ENCODE measurements at places on chromosomes 5 and 9.

DNA sequence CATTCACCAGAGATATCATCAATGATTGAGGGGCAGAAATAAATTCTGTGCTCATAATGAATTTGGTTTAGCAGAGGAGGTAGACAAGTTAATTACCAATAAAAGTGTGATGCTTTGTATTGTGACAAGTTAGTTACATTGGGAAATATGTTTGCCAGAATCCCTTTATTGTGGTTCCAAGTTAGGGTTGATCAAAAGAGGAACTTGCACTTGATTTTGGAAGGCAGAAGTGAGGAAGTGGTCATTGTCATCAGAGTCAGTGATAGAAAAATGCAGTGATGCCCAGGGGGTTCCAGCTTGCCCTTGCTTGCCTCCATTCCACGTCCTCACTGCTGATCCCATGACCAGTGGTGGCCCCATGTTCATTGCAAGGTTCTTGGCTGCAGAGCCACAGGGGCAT is 69.7 kb downstream of the SVEP1 start:
- no peak for DNase-seq

DNA sequence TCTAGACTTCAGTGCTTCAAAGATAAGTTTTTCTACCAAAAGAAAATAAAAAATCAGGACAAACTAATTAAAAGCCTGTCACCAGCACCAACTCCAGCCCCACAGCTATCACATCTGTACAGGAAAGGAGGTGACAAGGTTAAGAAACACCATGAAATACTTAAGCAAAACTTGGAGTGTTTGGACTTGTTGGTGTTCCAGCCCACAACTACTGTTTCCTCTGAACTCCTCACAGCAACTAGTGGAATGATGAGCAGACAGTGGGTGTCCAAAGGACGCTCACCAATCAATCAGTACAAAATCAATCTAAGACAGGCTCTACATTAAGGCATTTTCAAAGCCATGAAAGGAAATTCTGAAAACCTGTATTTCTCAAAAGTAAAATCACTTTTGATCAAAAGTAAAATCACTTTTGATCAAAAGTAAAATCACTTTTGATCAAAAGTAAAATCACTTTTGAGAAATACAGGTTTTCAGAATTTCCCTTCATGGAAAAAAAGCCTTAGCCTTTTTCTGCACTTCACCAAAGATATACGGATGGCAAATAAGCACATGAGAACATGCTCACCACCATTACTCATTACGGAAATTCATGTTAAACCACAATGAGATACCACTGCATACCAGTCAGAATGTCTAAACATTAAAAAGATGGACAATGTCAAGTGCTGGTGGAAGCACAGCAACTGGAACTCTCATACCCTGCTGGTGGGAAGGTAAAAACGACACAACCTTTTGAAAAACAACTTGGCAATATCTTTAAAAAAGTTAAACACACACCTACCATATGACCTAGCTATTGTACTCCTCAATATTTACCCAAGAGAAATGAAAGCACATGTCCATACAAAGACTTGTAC is 79.7 kb downstream of the MED27 start:
- DNase-seq, result no peak

GRCh38 chr9:137021979-137022661 is 5.9 kb downstream of the ABCA2 start:
- no peak for DNase-seq

GRCh38 chr9:70049672-70050271 is 6.1 kb downstream of the MAMDC2 start:
- DNase-seq, result no peak

DNA sequence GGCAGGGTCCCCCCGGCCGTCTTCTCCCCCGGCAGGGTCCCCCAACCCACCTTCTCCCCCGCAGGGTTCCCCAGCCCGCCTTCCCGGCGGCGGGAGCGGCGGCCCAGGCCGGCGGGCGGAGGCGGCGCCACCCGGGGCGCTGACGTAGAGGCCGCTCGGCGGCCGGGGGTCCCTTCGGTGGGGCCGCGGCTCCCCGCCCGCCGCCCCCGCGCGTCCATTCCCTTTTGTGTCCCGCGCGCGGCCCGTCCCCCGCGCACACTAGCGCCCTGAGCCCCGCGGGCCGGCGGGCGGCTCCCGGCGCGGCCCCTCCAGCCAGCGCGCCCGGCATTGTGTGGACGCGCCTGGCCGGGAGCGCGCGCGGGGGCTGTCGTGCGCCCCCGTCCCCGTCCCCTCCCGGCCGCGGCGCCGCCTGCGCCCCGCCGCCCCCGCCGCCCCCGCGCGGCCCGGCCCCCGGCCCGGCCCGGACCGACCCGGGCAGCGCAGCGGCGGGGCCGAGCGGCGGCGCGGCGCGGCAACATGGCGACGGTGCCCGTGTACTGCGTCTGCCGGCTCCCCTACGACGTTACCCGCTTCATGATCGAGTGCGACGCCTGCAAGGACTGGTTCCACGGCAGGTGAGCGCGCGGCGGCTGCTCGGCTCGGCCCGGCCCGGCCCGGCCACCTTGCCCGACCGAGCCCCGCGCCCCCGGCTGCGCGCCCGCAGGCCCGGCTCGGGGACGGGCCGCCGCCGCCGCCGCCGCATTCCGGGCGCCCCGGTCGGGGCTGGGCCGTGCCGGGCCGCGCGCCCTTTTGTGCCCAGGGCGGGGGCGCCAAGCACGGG is at the start of gene PHF2:
Gene PHF2, plus strand, starts transcription at position 327 of the 820 bp plus-strand sequence. Its CDS starts 190 bp downstream, at position 517.
- DNase-seq, result no peak

DNA sequence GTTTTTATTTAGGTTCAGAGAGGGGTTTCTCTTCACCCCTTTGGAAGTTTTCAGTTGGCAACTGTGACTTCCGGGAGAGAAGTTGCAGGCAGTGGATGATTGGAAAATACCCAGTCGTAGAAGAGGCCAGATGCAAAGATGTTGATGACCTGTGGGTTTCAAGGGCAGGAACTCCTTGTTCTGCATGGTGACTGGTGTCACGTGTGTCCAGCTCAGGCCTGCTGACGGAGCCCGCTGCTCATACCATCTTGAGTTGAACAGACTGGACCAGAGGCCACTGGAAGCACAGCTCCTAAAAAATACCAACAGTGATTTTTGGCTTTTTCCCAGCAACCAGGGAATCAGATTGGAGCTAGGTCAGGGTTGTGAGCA is 243.9 kb upstream of the KLF4 start:
- no peak for DNase-seq

DNA sequence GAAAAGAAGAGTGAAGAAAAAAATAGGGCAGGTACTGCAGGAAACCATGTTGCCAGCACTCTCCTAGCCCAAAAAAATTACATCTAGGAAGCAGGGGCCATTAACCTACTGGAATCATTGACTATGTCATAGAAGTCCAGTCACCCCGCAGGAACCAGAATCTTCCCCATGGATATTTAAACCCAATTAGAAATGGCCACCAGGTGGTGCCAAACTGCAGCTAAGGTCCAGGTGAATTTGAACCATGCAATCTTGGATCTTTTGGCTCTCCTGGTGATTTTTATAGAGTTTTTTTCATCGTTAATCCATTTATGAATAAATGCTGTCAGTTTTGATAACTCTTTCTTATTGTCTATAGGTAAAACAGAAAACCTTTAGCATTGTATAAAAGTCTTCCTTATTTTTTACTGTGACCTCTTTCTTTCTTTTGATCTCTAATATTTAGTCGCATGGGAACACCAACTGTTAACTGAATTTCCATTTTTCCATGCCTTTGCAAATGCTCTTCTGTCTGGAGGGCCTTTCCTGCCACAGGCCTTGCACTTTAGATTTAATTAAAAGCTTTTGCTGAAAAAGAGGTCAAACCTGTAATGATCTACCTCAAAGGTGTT is 147.5 kb upstream of the FGF10 start:
- no peak for DNase-seq

DNA sequence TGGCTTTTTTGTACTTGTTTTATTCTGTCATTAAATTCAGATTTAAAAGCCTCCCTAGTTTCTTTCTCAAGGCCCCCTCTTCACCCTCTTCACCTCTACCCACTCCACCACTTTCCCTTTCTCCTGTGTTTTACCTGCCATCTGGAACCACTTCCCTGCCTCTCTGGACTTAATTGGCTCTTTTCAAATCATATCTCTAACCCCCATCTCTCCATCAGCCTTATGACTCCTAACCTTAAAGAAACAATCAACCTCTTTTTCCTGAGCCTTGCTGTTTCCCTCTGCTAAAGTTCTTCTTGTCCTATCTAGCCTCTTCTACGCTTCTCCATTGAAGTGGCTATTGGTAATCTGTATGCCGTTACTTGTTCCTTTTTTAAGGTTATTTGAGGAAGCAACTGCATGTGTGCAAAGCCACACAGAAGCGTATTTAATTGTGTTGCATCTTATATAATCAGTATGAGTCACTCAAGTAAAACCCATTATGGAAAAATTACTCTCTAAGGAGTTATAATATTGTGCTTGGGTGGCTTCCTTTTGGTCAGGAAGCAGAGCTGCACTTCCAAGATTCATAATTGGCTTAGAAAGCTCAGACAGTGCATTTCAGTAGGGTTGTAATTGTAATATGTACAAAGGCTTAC is 653.6 kb upstream of the ITGA1 start:
- no peak for DNase-seq

- DNase-seq, result no peak
Measured at GRCh38 chr5:133240425-133241091, 188.7 kb downstream of the HSPA4 start.

GRCh38 chr5:178351221-178352034 is 118.8 kb upstream of the PHYKPL start:
- DNase-seq, result no peak

- DNase-seq, result no peak
Measured at GRCh38 chr5:160290751-160291150, 21.6 kb downstream of the CCNJL start.

- no peak for DNase-seq
Measured at GRCh38 chr9:96383165-96383942, at the start of gene SLC35D2. Gene SLC35D2 (minus strand): TSS chr9:96383711. CDS start chr9:96383634, 77 bp downstream.

GRCh38 chr5:154498994-154499393 is 21.0 kb upstream of the HAND1 start:
- DNase-seq, result no peak

DNA sequence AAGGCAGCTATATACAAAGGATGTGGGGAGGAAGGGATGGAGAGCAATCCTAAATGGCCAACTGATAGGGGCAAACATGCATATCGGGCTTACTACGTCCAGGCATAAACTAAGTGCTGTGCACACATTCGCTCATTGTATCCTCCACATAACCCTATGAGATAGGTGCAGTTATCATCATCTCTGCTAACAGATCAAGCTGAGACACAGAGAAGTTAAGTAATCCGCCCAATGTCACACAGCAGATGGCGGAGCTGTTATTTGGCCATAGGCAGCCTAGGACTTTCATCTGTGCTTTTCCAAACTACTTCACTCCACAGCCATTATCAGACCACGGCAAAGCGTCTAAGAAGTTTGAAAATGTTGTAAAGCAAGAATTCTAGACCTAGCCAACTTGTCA is 197.5 kb downstream of the RGS3 start:
- DNase-seq, result no peak

GRCh38 chr5:10671041-10672008 is 89.7 kb downstream of the DAP start:
- DNase-seq, result no peak

DNA sequence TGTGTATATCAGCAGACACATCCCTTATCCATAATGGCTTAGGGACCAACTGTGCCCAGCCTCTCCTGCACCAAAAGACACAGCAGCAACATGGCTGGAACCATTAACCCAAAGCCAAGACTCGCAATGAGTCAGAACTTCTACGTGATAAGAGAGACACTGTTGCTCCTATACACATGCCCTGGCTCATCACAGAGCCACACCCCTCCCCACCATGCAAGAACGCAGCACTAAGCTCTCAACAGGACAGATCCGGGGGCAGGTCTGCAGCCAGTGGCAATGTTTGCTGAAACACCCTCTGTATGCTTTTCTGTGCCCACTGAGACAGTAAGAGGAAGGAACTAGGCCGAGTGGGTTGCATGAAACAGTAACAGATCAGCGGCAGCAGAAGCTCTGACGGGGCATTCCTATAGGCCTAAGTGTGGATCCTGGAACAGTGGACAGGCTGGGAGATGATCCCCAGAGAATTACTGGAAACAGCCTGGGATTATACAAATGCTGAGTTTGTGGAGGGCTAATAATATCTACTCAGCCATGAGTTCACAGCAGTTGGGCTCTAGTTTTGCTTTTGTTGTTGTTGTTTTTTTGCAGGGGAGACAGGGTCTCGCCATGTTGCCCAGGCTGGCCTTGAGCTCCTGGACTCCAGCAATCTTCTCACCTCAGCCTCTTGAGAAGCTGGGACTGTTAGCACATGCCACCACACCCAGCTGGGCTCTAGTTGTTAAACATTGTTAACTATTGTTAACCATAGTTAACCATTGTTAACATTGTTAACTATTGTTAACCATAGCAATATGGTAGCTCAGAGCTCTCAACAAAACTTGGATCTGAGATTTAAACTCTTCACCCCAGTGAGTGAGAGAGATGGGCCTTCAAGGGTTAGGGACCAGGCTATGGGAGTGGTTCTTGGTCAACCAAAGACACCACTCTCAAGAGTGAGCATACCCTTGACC is 41.0 kb downstream of the B4GALT1 start:
- no peak for DNase-seq

DNA sequence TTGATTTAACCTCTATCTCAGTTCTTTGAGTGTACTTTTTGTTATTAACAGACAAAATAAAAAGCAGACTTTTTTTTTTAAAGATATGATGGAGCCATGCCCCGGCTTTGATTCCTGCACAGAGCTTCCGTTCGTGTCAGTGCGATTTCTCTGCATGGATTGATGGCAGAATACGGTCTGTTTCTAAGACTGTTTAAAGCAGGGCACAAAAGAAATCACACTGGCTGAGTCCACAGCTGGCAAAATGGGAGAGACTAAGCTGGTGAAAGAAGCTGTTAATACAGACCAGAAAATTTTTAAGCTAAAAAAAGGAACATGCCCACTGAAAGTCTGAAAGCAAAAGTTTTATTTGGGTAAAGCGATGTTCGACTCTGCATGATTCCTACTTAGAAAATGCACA is 501.4 kb upstream of the WWC1 start:
- no peak for DNase-seq

DNA sequence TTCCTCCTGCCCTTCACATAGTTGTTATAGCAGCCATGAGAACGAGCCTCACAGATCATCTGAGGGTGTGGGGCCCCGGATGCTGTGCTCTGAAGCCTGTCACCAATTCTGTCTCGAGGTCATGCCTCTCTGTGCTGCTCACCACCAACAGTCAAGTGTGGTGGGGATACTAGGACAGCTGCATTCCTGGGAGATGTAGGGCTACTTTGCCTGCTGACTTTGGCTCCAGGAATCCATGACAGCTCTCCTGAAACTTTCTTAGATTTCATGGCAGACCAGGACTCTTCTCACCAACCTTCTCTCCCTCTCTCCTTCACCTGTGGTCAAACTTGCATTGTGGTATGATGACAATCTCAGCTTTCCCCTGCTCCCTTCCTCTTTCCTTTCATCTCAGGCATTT is 395.9 kb downstream of the PSAT1 start:
- DNase-seq, result no peak

DNA sequence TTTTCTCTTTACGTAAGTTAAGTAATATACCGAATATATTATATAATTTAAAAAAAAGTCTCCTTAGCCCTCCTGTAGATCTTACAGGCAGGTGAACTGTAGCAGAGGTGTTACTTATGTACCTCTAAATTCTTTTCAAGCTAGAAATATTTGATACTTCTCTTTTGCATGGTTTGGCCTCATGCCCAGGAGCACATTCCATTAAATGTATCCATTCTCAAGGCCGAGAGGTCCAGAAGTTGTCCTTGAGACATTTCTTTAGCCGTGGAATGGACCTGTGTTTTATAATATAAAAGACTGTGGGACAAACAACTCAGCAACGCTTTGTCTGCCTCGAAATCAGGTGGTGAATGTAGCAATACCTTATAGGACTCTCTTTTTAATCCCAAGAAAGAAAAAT is 184.5 kb downstream of the TRIO start:
- DNase-seq, result no peak

GRCh38 chr9:7963026-7963425 is 163.4 kb upstream of the DMAC1 start:
- DNase-seq, result no peak
